ENCODE measurements at places on chromosomes 1 and 21. TPM values are rescaled to one million over a fixed set of nuclear protein-coding genes. Genes with fewer than 3 reads are reported as not detected.
A peak's percentile ranks its signal among the peaks of the same experiment; 100 is the strongest.

Gene DPT
- total RNA-seq: not detected

Gene HUNK
- total RNA-seq: 0.67 TPM

GRCh38 chr21:26782331-26782730, 62.9 kb downstream of the ADAMTS1 start:
- DNase-seq: no peak

DNA sequence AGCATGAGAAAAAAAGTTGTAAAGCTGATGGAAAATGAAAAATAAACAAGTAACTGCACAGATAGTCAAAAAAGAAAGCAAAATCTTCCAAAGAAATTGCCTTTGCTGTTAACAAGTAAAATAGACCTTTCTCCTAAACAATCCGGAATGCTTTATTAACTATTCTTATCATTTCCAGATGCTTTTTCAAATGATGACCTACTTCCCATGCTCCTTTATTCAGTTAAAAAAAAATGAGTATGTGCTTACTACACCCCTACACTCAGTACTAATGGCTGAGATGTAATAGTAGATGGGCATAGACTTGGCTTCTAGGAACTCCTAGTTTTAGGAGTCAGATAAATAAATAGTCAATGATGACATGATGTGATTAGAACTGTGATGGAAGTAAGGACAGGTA, 108.5 kb downstream of the NIBAN1 start:
- no peak for DNase-seq

Gene COL16A1
- 3.4 TPM for total RNA-seq

- no peak for DNase-seq
Observed at GRCh38 chr1:91501971-91502671, 1.5 kb downstream of the CDC7 start.

- DNase-seq: no peak
Observed at GRCh38 chr1:63772876-63773275, 941 bp upstream of the ROR1 start.

Gene MARK1
- 3.8 TPM for total RNA-seq

Gene SELL
- total RNA-seq: not detected

Gene RASAL2
- 6.8 TPM for total RNA-seq

DNA sequence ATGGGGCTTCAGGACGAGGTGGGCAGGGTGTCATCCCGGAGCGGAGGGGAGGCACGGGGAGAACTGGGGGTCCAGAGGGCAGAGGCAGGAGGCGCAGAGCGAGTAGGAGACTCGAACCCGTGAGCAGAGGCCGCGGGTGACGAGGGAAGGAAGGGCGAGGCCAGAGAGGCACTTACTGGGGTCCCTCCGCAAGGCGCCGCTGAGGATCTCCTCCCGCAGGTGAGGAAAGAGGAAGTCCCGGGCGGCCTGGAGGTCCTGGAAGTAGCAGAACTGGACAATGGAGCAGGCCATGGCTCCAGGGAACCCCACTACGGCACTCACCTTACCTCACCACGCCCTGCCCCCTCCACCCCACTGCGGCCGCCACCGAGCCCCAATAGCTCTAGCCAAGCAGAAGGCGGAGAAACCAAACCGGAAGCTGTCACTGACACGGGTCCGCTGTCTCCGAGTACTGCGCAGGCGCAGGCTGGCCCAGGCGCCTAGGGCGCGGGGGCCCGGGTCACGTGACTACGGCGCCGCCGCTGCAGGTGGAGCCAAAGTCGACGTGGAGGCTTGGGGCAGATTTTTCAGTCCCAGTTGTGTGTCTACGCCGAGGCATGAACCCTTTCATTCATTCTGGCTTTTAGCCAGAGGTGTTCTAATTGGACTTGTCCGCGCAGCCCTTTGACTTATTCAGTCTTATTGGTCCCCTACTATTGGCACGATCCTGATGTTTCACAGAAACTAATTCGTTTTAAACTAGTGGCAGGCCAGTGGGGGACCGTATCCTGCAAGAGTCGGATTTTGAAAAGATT, at the start of gene RAB3GAP2:
Gene RAB3GAP2 (minus strand): TSS at position 407 of the 794 bp plus-strand sequence. CDS start 116 bp downstream, at position 291.
- peak; percentile 97 for DNase-seq

- no peak for DNase-seq
Observed at GRCh38 chr21:27526451-27526850, 559.6 kb upstream of the ADAMTS5 start.

GRCh38 chr1:87872189-87872588, 543.5 kb downstream of the LMO4 start:
- DNase-seq: no peak

DNA sequence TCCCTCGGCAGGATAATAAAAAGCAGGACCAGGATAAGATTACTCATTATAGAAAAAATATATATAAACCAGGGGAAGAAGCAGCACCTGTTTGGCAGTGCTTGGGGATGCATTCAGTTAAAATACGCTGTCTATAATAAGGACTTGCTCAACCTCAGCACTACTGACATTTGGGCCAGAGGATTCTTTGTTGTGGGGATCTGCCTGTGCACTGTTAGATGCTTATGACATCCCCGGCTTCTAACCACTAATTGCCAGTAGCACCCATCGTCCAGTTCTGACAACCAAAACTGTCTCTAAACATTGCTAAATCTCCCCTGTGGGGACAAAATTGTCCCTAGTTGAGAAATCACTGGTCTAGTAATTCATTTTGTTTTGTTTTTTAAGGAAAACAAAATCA, 242.1 kb downstream of the SLC45A1 start:
- DNase-seq: no peak

DNA sequence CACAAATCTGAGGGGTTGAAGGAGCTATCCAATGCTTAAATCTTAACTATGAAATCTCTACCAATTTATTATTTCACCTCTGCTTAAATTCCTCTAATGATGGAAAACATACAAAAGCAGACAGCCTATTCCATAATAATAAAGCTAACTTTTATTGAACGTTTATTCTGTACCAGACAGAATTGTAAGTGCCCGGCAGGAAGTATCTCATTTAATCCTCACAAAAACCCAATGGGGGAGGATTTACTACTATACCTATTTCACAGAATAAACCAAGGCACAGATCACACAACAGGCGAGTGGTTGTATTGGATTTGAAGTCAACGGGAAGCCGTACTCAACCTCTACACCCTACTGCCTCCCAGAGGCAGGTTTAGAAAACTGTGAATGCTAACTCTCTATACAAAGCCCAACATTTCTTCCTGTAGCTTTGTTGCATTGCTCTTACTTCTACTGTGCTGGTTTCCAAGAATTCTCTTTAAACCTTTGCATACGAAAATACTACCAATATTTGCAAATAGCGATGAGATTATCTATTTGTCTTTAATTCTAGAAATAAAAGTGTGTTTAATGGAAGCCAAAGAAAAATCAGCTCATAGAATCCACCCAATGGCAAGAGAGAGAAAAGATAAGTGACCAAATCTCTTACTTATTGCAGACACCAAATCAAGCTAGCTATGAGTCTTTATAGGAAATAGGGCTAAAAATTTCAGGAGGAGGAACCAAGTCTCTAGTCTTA, 33.5 kb upstream of the C1orf53 start:
- DNase-seq: peak; percentile 72
